ENCODE measurements at places on chromosomes 6 and 20.
A peak's percentile ranks its signal among the peaks of the same experiment; 100 is the strongest.

- DNase-seq, result no peak
These were observed 134.8 kb upstream of the RPS6KA2 start for GRCh38 chr6:166761801-166762200.

DNA sequence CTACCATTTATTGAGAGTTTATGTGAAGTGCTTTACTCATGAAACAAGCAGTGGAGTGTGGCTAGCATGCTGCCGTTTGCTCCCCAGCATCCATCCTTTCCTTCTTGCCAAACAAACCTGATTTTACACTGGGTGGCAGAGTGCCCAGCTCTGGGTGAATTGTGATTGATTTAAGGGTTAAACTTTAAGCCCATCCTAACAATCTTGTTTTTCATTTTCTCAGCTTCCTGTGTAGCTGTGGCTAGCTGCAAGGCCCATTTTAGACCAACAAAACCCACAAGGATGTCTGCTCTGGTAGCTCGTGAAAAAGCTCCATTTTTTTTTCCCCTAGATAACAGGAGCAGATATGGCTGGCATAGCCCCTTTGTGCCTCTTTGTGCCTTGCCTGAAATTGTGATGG, 77.7 kb upstream of the KCNG1 start:
- DNase-seq, result no peak

DNA sequence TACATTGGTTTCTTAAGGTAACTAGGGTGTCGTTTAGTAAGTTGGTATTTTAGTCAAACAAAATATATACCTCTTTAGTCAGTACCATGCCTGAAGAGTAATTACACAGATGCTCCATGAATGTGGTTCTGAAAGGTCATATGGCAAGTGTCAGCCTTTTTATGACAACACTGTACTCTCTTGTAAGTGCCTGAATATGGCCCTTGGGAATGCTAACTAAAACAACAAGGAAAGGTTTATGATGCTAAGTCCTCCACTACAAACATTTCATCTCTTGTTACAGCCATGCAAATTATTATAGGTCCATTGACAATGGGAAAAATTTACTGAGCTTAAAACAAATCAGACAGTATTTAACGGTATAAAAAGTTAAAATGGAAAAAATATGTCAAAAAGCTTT, 39.0 kb upstream of the SUPT3H start:
- no peak for DNase-seq

DNA sequence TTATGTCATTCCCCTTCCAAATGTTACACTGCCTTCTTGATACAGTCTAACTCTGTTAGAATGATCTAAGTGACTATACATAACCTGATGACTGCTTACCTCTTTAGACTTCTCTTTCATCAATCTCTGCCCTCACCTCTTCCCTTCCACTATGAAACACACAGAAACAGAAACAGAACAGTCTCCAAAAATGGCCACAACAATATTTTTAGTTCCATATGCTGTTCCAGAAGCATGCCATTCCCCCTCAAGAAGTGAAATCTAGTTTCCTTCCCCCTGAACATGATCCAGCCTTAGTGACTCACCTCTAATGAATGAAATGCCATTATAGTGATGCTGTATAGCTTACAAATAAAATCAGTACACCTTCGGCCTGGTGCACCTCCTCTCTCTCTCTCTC, 229.3 kb upstream of the TENT5A start:
- DNase-seq, result no peak

GRCh38 chr6:105138141-105138540, 41.7 kb downstream of the POPDC3 start:
- no peak for DNase-seq

GRCh38 chr20:59515013-59515905, 89.1 kb upstream of the PHACTR3 start:
- DNase-seq, result peak; percentile 45

DNA sequence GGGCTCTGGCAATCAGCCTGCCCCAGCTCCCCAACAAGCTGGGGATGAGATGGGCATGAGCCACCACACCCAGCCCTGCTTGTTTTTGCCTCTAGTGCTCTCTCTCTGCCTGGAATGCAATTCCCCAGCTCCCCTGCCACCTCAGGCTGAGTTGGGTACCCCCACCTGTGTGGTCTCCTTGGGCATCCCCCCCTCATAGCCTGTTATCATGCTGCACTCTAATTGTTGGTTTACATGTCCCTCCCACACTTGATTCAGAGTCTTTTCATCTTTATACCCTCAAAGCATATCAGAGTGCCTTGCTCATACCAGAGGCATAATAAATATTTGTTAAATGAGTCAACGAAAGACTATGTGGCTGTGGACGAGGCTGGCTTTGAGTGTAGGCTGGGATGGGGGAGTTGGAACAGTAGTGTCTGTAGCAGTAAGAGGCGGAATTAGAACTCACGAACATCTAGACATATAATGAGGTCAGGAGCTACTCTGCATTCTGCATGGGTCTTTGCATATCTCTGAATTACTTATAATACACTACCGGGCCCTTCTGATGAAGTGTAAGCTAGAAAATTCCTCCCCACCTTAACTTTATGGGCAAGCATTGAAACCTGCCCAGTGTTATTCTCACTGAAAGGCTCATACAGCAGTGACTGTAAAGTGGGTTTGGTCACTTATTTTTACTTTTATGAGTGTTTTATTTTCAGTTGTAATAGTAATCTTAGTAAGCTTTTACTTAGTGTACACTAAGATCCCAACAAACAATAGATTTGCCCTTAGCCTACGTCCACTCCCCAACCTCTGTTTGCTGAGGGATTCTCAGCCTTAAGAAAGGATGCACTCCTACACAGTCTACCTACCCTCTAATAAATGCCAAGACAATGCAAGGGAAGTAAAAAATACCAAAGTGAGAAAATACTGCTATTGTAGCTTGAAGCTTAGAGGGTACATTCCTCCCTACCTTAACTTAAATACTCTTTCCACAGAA, 58.7 kb downstream of the EDN1 start:
- no peak for DNase-seq

GRCh38 chr6:79057746-79058145, 20.3 kb downstream of the PHIP start:
- DNase-seq, result no peak

DNA sequence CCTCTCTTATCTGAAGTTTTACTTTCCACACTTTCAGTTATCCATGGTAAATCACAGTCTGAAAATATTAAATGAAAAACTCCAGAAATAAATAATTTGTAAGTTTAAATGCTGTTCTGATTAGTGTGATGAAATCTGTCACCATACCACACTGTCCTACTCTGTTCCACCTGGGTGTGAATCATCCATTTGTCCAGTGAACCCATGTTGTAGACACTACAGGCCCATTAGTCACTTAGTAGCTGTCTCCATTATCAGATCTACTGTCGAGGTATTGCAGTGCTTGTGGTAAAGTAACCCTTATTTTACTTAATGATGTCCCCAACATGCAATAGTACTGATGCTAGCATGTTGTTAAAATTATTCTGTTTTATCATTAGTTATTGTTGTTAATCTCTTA, 29.2 kb upstream of the MMS22L start:
- DNase-seq, result no peak

GRCh38 chr20:35820715-35821114, 48.9 kb downstream of the PHF20 start:
- no peak for DNase-seq

DNA sequence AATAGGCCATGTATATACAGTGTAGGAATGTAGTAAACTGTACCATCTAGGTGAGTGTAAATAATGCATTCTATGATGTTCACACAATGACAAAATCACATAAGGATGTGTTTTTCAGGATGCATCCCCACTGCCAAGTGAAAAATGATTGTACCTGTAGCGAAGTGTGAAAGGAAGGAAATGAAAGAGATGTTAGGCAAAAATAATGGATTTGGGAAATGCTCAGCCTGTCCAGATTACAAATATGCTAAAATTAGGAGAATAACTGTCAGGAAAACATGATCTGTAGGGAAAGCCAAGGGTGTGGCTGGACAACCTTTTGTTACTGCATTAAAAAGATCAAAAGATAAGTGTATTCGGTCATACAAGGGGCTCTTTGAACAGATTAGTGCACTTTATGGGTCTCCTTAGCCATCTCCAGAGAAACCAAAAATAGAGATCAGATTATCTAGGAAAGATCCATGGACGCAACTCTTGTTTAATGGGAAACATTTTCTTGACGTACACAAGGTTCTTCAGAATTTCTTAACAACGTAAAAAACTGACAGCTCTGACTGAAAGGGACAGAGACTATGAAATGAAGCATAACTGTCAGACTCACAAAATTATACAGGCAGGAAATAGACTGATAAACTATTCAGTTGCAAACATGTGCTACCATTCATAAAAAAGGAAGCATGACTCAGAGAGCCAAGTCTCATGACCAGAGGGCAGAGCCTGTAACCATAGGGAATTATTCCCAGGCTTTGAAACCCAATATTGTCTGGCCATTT, 253.6 kb upstream of the RAB32 start:
- no peak for DNase-seq

- DNase-seq, result no peak
These were observed 40.1 kb upstream of the SIRPA start for GRCh38 chr20:1855109-1855508.

GRCh38 chr6:7106752-7107577, 796 bp upstream of the RREB1 start:
- DNase-seq, result no peak

- DNase-seq, result no peak
These were observed 307.5 kb downstream of the EYS start for GRCh38 chr6:65399355-65400084.

DNA sequence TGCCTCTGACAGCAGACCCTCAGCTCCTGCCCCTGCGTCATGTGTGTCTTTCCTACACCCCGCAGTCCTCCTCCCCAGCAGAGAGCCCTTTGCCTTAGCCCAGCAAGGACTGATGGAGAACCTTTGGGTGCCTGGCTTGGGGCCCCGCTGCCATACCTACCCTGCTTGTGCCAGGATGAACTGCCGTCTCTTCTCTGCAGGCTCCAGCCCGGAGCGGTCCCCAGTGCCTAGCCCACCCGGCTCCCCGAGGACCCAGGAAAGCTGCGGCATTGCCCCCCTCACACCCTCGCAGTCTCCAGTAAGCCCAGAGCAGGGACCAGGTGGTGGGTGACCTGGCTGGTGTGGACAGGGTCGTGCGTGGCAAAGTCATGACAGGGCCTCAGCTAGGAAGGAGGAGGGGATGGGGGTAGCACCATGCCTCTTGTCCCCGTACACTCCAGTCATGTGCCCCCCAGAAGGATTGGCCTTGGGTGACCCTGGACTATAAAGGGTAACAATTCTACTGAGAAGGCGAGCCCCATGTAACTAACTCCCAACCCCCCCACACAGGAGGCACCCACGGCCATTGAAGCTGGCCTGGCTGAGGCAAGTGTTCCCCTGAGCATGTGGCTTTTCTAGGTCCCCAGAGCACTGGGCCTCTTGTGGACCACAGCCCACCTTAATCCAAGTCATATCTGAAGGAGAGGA, 8.3 kb downstream of the HSPA12B start:
- no peak for DNase-seq

DNA sequence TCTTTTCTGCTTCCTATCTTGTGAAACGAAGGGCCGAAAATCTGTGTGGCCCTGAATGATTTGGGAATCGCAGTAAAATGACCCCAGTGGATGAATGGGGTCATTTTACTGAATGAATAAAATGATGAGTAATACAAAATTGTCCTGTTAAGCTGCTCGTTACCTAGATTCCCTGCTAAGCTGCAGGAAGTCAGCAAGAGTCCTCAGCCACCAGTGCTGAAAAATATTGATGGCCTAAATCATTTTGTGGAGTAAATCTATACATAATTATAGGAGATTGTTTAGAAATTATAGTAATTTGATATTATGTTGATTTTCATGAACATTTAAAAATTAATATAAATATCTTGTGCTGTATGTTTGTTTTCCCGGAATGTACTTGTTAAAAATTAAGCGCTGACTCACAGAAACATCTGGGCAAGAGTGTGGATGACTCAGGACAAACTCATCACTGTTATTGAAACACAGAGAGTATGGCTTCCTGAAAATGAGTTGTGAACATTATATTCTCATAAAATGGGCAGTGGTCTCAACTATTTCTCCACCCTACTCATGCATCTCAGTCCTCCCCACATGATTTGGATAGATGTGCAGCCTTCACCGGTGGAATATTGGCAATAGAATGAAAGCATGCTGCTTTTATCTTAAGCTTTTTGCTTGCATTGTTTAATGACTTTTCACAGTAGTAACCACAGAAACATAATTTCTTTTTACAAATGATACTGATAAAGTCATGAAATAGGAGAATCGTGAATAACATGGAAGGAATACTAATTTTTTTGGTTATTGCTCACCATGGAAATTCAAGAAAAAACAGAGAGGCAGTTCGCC, 36.2 kb upstream of the RGS17 start:
- DNase-seq, result no peak

GRCh38 chr6:153001767-153002612, 519 bp downstream of the MTRF1L start:
- DNase-seq, result no peak

GRCh38 chr6:11011787-11012234, 32.3 kb downstream of the ELOVL2 start:
- DNase-seq, result no peak

- DNase-seq, result no peak
These were observed 352.8 kb upstream of the SOX4 start for GRCh38 chr6:21240709-21241108.

GRCh38 chr20:44572551-44573500, 9.6 kb upstream of the PKIG start:
- no peak for DNase-seq

DNA sequence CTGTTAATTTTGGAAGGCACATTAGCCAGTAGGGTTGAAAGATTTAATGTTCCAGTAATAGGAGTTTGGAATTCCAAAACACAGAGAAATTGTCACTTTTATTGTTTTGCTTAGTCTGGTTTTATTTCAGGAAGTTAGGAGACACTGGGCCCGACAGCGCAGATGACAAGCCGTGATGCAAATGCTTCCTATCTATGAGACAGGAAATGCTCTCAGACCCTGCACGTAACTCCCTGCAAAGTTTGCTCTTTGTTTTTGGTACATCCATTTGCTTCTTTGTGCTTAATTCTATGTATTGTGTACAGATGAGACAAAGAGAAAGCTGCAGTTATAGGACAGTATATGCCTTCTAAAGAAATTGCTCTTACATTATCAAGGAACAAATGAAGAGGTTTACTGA, 201.6 kb upstream of the SGK1 start:
- DNase-seq, result no peak

DNA sequence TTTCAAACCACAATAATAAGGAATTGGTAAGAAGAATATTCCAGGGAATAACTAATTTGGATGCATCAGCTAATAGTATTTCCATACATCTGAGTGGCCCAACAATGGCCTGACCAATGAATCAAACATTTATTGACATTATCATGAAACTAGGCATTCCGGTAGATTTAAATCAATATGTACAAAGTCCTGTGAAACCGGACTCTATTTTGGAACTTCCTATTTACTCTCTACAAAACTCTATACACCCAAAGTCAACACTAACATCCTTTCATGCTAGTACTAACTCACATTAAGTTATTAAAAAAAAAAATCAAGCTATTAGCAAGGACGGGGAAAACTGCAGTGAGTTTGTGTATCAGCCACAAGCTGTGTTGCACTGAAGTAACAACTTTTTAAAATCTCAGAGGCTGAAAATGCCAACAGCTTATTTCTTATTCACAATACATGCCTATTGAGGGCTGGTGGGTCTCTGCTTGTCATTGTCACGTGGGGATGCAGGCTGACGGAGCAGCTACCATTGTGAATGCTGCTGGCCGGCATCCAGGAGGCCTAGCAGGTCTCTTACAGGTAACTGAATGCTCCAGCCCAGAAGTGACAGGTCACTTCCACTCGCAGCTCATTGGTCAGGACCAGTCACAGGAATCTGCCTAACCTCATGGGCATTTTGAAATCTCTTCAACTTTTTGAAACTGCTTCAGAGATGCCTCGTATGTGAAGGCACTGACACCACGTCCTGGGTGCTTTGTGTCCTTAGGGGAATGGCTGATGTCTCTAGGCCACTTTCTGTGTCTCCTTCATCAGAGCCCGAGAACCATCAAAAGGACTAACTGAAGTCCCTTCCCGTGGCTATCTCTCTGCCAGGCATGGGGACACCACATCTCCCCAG, 76.3 kb downstream of the SLC22A23 start:
- DNase-seq, result no peak
